ENCODE measurements at places on chromosomes 2 and 18.

DNA sequence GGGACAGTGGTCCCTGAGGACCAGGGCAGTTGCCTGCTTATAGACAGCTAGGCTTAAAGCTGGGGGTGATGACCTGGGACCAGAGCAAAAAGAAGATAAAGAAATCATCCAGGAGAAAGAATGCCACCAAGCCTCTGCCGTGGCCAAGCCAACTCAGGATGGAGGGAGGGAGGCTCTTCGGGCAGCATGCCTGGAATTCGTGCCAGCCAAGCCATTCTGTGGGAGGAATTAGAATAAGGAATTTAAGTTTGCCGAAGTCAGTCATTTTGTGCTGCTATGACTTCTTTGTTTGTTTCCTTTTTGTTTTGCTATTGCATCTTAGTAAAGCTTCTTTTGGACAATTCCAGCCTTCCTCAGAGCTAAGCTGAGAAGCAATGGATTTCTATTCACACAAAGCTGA, 124.1 kb downstream of the EN1 start:
- no peak overlapping the region for H3K4me3 ChIP-seq
- peak; percentile 44 for DNase-seq
- H3K27me3 ChIP-seq: no peaks in the 10 kb centered on the region
- no peaks in the 10 kb centered on the region for H3K36me3 ChIP-seq

- H3K27ac ChIP-seq: peak overlapping the region; percentile 92
- peak overlapping the region; percentile 3 for H3K4me3 ChIP-seq
- no peak for DNase-seq
- H3K27me3 ChIP-seq: no peaks in the 10 kb centered on the region
- peaks cover 55% of the 10 kb centered on the region for H3K4me1 ChIP-seq
- H3K36me3 ChIP-seq: no peaks in the 10 kb centered on the region
Observed at GRCh38 chr2:55111230-55111569, 60.9 kb upstream of the RTN4 start.

DNA sequence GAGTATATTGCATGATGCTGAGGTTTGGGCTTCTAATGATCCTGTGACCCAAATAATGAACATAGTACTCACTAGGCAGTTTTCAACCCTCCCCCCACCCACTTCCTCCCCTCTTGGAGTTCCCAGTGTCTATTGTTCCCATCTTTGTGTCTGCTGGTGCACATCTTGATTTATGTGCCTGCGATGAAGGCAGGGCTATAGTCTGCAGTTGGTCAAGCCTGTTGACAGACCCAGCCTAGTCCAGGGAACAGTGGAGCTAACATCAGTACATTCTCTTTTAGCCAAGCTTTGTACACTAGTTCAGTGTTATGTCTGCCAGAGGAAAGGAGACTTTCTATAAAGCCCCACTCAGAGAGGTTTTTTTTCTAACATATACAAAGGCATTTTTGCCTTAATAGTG, 287.6 kb downstream of the CPS1 start:
- no peaks in the 10 kb centered on the region for H3K36me3 ChIP-seq
- H3K4me1 ChIP-seq: no peaks in the 10 kb centered on the region
- H3K27ac ChIP-seq: no peak overlapping the region
- DNase-seq: no peak
- H3K4me3 ChIP-seq: no peak overlapping the region
- H3K27me3 ChIP-seq: no peaks in the 10 kb centered on the region

DNA sequence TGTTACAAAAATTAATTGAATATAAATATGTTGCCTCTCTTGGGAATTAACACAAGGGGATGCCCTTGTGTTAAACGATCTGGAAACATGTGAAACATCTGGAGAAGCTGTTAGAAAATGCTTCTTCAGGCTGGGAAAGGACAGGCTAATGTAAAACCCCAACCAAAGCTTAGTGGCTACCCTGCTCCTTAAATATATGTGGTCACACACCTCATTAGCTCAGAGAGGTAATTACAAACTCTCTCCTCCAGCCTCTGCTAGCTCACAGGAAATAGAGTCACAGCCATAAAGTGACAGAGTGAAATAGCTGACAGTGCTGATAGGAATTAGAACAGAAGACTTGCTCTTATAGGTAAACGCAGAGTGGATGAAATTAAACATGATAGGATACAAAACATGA, 155.9 kb downstream of the RAB3GAP1 start:
- H3K4me3 ChIP-seq: no peak overlapping the region
- H3K36me3 ChIP-seq: no peaks in the 10 kb centered on the region
- no peak for DNase-seq
- H3K27ac ChIP-seq: no peak overlapping the region
- H3K27me3 ChIP-seq: no peaks in the 10 kb centered on the region
- H3K4me1 ChIP-seq: no peaks in the 10 kb centered on the region

DNA sequence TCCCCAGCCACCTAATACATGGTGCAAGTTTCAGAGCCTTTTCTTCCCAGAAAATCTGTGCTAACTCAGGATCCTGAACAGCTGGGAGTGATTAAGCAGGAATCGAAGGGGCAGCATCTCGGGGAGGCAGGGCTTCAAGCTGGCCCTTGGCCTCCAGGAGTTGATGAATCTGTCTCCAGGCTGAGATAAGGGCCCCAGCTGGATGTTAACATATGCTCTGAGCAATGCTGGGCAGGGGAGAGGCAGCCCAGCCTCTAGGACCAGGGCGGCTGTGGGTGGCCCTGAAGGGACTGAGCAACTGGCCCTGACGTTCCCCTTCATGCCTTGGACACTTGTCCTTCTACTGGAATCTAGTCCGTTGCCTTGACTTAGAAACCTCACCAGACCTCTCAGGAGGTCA, 84.1 kb upstream of the EPC2 start:
- H3K36me3 ChIP-seq: no peaks in the 10 kb centered on the region
- H3K4me1 ChIP-seq: no peaks in the 10 kb centered on the region
- no peak overlapping the region for H3K27ac ChIP-seq
- H3K27me3 ChIP-seq: no peaks in the 10 kb centered on the region

GRCh38 chr2:37976411-37976810, 51.3 kb downstream of the RMDN2 start:
- no peak for DNase-seq
- H3K36me3 ChIP-seq: no peaks in the 10 kb centered on the region
- no peak overlapping the region for H3K4me3 ChIP-seq
- H3K27ac ChIP-seq: no peak overlapping the region
- no peaks in the 10 kb centered on the region for H3K27me3 ChIP-seq

Data from astrocyte (in vitro differentiated cells and primary cell).